LHCN-M2 (cell line): ENCODE measurements at places on chromosomes 11 and 22.
A peak's percentile ranks its signal among the peaks of the same experiment; 100 is the strongest.

DNA sequence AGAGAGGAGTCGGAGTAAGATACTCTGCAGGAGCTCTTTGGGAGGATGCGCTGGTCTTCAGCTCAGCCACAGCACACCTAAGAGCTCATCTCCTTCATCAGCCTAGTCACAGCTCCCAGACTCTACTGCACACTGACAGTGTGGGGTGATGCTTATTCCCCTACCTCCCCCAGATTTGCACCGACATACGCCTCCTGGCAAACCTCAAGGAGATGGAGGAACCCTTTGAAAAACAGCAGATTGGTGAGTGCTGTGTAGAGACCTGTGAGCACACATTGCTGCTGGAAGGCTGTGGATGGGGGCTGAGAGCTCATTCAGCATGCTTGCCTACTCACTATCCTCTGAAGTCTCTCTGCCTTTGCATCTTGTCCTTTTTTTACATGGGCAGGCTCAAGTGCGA, 9.3 kb upstream of the SGSM3 start:
- no peak for DNase-seq

- DNase-seq = no peak
These were observed 54.4 kb downstream of the ATXN10 start for GRCh38 chr22:45726081-45726480.

DNA sequence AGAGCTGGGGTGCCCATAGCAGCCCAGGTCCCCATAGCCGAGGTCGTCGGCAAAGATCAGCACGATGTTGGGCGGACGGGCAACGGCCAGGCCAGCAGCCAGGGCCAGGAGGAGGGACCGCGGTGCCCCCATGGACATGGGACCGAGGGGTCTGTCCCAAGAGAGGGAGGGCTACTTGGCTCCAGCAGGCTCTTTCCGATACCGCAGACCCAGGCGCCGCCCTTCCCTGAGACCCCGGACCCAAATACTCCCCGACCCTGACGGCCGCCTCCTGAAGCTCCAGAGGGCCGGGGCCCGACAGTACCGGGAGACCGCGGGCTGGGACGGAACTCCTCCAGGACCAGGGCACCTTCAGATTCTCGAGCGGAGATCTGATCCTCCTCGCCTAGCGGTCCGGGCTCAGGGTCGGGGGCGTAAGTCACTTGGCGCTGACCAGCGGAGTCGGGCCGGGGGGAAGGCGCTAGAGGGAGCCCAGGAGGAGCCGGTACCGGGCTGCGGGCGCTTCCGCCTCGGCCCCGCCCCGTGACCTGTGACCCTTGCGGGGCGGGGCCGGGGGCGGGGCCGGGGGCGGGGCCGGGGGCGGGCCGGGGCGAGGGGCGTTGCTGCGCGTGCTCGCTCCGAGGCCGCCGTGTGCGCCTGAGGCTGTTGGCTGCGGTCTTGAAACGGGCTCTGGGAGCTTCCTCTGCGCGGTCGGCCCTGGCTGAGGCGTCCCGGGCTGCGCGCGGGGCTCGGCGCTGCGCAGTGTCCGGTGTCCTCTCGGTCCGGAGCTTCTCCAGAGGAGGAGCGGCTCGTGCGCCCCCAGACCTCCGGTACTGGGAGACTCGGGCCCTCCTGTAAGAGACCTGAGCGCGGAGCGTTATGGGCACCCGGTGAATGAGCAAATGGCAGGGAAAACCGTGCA, at the start of gene ARSA:
Gene ARSA (minus strand): TSS at position 511 of the 901 bp plus-strand sequence. CDS start 373 bp downstream, at position 138.
- DNase-seq = peak; percentile 75

GRCh38 chr22:30371981-30372380, 15.2 kb downstream of the CCDC157 start:
- DNase-seq = no peak

DNA sequence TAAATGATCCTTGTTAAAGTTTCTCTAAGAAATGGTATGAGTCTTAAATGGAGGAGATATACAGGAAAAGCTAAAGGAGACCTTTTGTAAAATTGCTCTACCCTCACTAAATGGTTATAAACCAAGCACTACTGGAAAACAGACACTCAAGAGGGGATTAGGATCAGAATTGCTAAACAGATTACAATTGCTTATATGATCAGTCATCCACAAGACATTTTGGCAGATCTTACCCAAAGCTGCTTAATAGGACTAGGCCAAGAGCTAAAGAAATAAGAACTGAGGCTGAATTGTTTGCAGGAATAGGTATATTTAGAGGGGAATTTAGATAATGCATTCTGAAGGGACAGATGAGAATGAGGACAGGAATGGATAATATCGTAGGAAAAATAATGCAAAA, 9.5 kb downstream of the HARBI1 start:
- no peak for DNase-seq

DNA sequence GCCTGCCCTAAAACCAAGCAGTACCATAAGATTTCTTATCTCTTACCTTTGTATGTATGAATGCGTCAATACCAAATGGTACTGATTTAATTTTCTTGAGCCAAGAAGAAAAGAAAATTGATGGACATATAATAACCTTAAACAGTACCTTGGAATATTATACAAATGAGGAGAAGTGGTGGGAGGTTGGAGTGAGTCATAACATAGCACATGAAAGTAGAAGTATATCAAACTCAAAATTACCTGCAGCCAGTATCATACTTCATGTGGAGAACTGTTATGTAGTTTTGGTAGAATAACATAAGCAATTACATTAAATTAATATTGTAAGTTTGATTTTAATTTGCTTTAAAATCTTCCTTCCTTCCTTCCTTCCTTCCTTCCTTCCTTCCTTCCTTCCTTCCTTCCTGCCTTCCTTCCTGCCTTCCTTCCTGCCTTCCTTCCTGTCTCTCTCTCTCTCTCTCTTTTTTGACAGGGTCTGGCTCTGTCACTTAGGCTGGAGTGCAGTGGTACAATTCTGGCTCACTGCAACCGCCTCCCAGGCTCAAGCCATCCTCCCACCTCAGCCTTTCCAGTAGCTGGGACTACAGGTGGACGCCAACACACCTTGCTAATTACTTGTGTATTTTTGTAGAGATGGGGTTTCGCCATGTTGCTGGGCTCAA, 460.9 kb upstream of the CCDC90B start:
- no peak for DNase-seq

DNA sequence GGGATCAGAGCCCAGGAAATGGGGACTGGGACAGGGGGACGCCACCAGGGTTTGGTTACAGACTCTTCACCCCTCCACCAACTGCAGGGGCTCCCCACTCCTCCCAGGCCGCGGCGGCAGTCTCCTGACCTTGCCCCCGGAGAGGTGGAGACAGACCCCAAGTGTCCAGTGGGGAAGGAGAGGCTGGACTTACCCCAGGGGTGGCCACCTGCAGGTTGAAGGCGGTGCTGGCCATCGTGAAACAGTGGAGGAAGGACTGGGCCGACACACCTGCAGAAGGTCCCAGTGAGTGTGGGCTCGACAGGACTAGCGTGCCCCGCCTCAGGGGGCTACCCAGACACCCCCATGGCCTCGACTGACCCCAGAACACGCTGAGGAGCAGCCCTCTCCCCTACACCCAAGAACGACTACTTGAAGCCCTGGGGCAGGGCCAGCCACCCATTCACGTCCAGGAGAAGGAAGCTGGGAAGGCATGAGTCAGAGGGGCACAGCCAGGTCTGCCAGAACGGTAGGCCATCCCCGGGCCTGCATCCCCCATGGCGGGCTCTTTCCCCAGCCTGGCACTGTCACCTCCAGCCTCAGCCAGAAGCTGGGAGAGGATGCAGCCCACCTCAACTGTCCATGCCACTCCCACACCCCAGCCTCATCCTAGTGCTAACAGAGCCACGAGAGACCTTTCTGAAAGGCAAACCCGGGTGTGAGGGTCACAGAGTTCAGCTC, 2.3 kb downstream of the GATD1 start:
- DNase-seq = no peak

DNA sequence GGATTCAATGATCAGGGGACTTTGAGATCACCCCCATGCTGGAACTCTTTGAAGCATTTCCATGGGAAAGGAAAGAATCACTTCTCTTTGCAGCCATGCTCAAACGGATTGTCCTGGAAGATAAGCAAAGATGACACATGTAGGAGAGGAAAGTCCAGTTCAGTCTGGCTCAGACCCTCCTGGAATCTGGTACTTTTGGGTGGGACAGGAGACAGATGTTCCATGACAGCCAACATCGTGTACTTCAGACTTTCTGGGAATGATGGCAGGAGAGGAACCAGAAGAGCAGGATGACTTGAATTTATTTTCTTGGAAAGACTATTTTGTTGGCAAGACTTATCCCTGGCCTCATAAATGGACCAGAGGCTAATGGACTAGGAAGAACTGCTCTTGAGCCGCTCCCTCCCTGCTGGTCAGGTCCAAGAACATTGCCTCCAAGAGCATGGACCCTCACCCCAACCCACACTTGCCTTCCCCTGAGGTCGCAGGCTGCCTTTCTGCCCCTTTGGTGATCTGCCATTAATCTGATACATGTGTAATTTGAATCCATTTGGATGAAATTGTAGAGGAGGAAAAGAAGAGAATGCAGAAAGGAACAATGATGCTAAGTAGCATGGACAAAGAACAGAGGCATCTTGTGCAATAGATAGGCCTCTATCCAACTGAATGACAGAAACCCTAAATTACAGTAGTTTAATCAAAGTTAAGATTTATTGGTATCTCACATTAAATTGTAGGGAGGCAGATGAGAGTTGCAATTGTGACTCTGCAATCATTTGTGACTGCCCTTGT, 201.0 kb downstream of the SNX19 start:
- no peak for DNase-seq

- DNase-seq = no peak
These were observed 335.0 kb downstream of the CADM1 start for GRCh38 chr11:115169251-115169650.

- DNase-seq = no peak
These were observed 32.4 kb downstream of the ST3GAL4 start for GRCh38 chr11:126387857-126388256.

DNA sequence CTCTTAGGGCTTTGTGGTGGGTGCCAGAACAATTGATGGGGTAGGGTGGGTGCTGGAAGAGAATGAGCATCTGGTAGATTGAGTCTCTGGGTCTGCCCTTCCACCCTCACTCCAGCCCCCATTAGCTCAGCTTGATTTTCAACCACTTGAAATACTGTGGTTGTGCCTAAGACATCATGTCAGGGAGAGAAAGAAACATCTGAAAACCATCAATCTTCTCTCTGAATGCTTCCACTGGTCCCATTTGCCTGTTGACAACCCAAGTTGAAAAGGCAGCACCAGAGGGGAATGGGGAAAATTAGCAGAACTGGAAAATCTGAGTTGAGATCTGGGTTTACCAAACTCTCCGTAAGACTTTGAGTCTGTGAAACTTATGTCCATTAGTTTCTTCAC, 26.1 kb downstream of the CD44 start:
- DNase-seq = no peak

GRCh38 chr22:30216710-30217109, 29.8 kb downstream of the LIF start:
- no peak for DNase-seq

GRCh38 chr11:117868815-117869561, 7.5 kb downstream of the FXYD6 start:
- DNase-seq = no peak

DNA sequence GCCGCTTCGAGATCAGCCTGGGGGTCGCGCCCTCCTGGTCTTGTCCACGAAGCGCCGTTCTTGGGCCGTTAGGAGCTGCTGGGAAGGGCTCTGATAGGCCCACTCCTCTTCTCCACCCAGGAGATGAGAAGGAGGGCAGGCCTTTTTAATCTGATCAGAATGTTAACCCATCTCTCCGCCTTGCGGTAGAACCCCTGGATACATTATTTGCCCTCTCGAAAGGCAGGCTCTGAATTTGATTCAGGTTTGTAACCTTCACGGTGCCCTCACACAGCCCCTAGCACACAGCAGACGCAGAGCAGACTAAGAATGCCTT, at the start of gene CCDC83:
Gene CCDC83 (plus strand): TSS at position 43 of the 316 bp plus-strand sequence. CDS start 9,741 bp downstream, outside the sequence.
- no peak for DNase-seq

- no peak for DNase-seq
These were observed 40.6 kb upstream of the MN1 start for GRCh38 chr22:27842201-27842600.

DNA sequence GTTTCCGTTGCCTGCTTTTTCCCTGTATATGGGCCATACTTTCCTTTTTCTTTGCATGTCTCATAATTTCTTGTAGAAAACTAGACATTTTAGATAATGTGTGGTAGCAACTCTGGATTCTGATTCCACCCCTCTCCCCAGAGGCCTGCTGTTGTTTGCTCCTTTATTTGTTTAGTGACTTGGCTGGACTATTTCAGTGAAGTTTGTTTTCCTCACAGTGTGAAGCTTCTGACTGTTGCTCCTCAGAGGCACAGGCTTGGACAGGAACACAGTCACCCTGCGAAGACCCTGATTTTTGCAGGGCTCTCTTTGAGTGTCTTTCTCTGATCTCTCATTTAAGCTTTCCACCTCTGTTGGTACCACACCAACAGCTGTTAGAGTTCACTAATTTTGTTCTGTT, 72.5 kb downstream of the SWAP70 start:
- DNase-seq = no peak

- DNase-seq = peak; percentile 92
These were observed 15.2 kb downstream of the TMPRSS5 start for GRCh38 chr11:113690619-113691569.

DNA sequence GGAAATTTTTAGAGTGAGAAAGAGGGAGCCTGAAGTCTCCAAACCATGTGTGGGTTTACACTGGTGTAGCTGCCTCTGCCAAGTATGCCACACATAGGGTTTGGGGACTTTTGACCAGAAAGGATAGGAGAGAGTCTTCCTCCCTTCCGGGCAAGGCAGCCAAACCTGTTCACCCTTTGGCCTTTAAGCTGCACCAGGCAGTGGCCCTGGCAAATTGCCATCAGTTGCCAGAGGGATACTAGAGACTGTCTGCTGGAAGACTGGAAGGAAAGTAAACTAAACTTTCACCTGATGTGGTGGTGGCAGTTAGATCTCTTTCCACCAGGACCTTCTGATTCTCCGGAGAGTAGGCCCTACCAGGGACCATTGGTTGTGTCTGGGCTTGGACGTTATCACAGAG, 1263.2 kb downstream of the FAM181B start:
- no peak for DNase-seq

GRCh38 chr11:37968148-37968547, 1370.1 kb upstream of the RAG2 start:
- no peak for DNase-seq

- DNase-seq = no peak
These were observed 112.7 kb downstream of the SHANK2 start for GRCh38 chr11:71139516-71140205.

GRCh38 chr11:115347106-115347505, 157.1 kb downstream of the CADM1 start:
- DNase-seq = no peak

DNA sequence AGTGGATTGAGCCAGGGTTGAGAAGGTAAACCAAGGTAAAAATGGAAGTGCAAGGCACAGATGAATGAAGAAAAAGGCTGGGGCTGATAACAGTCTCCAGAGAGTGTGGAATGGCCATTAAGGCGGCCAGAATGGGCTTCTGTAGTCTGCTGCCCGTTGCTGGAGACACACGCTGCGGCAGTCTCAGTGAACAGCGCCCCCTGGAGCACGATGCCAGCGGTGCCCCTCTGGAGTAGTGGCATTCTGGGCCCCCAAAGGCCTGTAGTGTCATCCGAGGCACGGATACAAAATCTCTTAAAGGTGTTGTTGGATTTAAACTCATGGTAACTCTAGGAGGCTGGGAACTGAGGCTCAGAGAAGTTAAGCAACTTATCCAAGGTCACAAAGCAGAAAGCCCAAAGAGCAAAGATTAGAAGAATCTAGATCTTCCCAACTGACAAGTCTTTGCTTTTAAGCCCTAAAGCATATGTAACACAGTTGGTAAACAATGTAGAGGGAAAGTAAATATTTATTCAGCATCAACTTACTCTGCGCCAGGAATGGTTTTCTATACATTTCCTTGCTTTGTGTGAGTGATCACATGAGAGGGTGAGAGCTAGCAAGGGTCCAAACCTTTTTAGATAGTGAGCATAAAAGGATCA, 18.2 kb downstream of the KCNJ1 start:
- peak; percentile 16 for DNase-seq
